Stimulated activated CD4-positive, alpha-beta T cell treated with anti-CD3 and anti-CD28 coated beads, Interleukin-15, amount 100 ng/mL, for 24 hours (primary cell): ENCODE measurements at places on chromosomes 2 and 18.

DNA sequence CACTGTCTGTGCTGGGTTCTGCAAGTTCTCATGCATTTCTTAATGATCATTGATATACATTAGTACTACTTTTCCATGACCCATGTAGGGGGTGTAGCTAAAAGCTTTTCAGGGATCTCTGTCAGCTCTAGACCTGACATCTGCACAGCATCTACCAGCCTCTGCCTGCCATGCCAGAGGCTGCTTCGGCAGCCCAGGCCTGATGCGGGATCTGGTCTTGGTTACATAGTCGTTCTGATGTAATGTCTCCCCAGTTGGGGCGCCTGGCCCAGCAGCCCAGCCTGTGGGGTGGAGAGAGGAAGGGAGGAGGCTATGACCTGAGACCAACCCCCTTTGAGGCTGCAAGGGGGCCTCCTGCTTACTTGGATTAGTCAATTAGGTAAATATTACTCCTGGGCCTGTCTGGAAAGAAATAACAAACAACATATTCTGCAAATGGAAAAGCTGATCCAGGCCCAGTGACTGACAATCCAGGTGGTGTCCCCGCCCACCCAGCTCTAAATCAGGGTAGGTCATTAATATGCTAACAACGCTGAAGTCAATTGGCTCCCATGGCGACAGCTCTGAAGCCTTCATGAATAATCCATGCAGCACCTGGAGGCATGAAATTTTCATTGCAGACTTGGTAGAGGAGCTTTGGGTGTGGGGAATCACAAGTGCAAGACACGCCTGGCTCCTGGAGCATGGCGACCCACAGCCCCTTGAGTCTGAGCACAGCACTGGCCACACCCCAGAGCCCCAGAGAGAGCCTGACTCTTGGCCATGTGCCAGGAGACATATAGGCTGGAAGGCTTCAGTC lies 575.3 kb downstream of the CMPK2 start:
- no peak for DNase-seq

GRCh38 chr2:201194097-201194496 lies 11.2 kb downstream of the CASP10 start:
- DNase-seq, result no peak

GRCh38 chr2:150688016-150688415 lies 200.5 kb upstream of the RND3 start:
- DNase-seq, result no peak

DNA sequence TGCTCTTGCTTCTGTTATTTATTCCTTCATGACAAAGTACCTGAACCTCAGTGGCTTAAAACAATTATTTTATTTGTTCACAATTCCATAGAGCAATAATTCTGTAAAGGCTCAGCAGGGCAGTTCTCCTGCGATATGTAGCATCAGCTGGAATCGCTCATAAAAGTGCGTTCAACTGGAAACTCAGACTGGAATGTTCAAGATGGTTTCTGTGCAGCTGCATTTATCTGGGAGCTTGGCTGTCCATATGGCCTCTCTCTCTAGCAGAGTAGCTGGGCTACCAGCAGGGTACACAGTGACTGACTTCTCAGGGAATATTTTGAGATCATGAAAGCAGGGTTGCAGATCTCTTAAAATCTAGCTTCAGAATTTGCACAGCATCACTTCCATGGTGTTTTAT lies 13.5 kb downstream of the CCDC121 start:
- DNase-seq, result no peak

DNA sequence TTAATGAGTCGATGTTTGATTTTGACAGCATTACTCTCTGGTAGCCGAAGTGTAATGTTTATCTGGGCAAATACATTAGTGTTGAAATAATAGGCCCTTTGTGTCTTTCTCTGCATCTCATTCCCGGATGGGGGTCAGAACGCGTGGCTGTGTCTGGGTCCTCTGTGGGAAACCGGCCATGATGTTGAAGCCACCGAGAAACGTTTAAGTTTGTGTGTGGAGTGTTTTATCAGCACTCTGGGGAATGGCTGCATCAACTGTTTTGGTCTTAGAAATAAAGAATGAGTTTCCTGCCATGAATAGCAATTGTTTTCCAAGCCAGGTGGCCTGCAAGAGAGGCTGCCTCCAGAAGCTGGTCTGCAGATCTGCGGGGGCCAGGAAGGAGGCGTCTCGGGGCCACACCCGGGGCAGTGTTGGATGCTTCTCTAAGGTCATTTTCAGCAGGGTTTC lies 69.7 kb downstream of the RNF144A start:
- DNase-seq, result no peak
